ENCODE measurements at places on chromosomes 1 and 21. TPM values are rescaled to one million over a fixed set of nuclear protein-coding genes. Genes with fewer than 3 reads are reported as not detected.

DNA sequence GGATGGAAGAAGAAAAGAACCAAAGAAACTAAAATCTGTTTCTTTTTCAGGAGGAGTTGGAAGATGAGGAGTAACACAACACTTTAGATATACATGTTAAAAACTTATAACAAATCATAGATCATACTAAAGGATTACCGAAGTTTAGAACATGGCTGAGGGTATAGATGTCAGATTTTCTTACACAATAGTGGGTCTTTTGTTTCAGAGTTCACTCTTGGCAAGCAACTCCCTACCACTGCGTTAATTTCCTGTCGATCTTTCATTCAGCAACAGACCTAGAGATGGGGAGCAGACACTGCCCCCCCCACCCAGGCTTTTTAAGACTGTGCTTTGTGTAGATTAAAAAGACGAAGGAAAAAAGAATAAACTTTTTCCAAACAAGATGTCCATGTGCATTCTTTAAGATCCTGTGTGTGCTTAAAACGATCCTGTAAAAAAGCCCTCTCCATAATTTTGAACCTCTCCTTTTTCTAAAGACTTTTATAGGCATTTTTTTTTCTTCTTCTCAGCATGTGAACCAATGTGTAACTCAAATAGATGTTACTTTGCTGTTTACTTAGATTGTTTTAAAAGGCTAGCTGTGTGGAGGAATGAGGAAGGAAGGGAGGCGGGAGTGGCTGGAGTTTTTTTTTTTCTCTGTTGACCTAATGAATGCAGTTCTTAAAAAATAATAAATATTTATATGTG, 50.4 kb downstream of the NFIA start:
- no peak for DNase-seq

DNA sequence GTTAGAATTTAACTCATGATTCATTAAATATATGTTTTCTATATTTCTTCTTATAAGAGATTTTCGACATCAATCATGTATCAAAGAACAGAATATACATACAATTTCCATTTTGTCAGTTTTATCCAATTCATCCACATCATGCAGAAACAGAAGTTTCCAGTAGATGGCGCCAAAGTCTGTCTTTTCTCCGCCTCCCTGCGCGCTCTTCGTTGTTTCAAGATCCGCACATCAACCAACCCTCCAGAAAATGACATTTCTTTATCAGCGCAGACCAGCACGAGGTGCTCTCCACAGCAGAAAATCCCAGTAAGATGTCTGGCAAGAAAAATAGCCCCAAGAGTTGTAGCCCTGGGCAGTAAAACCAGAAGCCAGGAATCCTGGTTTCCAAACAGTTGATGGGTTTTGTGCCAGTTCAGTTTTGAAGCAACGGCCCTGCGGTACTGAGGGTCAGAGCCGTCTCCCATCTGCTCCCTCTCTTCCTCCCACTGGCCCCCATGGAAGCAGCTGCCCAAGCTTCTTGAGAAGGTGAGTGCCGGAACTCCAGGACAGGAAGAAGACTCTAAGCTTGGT, 38.6 kb upstream of the GPR137B start:
- DNase-seq, result peak; percentile 31

GRCh38 chr21:44933199-44933917, 6.5 kb upstream of the SLX9 start:
- DNase-seq, result no peak

- no peak for DNase-seq
These were observed 76.8 kb upstream of the ANGPTL1 start for GRCh38 chr1:178947677-178947981.

Gene TEX38
- total RNA-seq, result not detected

DNA sequence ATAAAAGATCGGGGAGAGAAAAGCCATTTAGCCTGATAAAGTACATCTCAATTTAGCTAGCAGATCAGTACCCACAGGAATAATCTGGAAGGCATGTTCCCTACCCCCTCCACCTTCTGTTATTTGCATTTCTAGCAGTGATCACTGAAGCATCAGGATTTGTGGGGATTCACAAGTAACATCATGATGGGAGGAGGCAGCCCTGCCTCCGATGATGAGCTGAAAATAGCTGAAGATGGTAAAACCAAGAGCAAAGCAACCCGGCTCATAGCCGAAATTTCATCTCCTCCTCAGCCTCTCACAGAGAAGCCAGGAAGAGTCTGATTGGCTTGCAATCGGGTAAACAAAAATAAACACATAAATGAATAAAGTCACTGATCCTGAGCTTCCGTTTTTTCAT, 2.4 kb downstream of the CCSAP start:
- DNase-seq, result no peak

Gene FALEC
- total RNA-seq, result not detected

Gene IGSF21
- total RNA-seq, result not detected

GRCh38 chr1:117612517-117613248, 6.8 kb downstream of the TENT5C start:
- DNase-seq, result peak; percentile 83

DNA sequence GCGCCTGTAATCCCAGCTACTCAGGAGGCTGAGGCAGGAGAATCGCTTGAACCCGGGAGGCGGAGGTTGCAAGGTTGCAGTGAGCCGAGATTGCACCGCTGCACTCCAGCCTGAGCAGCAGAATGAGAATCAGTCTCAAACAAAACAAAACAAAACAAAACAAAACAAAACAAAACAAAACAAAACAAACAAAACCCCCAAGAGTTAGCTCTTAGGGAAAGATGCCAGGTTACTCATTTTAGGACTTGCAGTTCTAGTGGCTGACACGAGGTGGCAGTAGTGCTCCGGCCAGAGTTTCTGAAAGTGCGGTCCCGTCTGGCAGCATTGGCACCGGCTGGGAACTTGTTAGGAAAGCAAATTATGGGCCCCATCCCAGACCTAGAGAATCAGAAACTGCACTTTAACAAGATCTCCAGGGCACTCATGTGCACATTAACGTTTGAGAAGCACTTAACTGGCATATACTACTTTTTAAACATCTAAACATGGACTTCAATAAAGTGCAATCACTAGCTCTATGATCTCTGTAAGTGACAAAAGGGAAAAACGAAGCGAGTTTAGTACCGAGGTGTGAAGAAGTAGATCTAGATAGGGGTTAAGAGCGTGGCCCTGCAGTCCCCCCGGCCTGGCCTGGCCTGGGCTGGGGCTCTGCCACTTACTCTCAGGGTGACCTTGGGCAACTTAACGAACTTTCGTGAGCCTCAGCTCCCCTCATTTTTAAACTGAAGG, 41.9 kb upstream of the TNFRSF1B start:
- peak; percentile 43 for DNase-seq

Gene ADAMTS4
- 2.1 TPM for total RNA-seq

- no peak for DNase-seq
These were observed 8.7 kb upstream of the SLC25A24 start for GRCh38 chr1:108208724-108209446.

Measured in HFFc6 (cell line).